NAMALWA (cell line): ENCODE measurements at places on chromosomes 3 and 15.
A peak's percentile ranks its signal among the peaks of the same experiment; 100 is the strongest.

GRCh38 chr15:57377478-57377847, 1.2 kb downstream of the CGNL1 start:
- DNase-seq: no peak

GRCh38 chr3:5017925-5018531, 38.8 kb downstream of the BHLHE40 start:
- DNase-seq: no peak

- peak; percentile 46 for DNase-seq
These were observed 37.1 kb upstream of the CCK start for GRCh38 chr3:42302924-42303634.

- DNase-seq: no peak
These were observed 23.1 kb upstream of the MGA start for GRCh38 chr15:41637086-41637485.

- DNase-seq: no peak
These were observed 7.0 kb downstream of the EBLN2 start for GRCh38 chr3:73068419-73068818.
